ENCODE measurements at places on chromosomes 16 and 17. TPM values are rescaled to one million over a fixed set of nuclear protein-coding genes. Genes with fewer than 3 reads are reported as not detected.
A peak's percentile ranks its signal among the peaks of the same experiment; 100 is the strongest.

DNA sequence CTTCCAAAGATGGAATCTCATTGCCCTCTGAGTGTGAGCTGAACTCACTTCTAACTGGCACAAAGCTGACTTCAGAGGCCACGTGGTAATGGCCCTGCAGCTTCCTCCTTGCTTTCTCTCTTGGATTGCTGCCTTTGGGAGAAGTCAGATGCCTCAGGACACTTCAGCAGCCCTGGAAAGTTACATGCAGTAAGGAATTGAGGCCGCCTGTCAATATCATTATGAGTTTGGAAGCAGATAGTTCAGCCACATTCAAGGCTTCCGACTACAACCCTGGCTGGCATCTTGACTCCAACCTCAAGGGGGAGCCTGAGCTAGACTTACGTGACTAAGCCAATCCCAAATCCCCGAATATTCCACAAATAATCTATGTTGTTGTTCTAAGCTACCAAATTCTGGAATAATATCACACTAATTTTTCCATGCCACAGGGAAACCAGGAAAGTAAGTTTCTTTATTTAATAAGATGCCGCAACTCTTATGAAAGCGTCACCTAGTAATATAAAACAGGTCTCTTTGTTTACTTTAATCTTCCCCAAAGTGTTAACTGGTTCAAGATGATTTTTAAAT is 13.6 kb downstream of the CEP20 start:
- H3K27ac ChIP-seq = no peak overlapping the region
- DNase-seq = peak; percentile 61
- H3K27me3 ChIP-seq = no peaks in the 10 kb centered on the region
- H3K36me3 ChIP-seq = no peaks in the 10 kb centered on the region

IGFALS gene
- total RNA-seq = 0.39 TPM

TBC1D3G gene
- total RNA-seq = not detected

DNA sequence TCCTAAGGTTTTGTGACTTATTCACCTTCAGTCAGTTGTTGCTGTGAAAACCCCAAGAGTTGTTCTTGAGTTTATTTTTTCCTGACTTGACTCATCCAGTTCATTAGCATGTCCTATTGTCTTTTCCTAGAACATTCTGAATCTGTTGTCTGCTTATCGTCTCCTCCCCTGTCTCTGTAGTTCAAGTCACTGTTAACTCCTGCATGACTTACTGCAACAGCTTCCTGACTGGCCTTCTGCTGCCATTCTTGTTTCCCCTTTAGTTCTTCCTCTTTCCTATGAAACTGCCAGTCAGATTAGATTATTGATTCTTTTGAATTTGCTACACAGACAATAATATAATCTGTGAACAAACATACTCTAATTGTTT is 161.5 kb downstream of the FTO start:
- H3K27ac ChIP-seq = no peak overlapping the region
- H3K36me3 ChIP-seq = peaks cover 9% of the 10 kb centered on the region
- no peak for DNase-seq
- H3K4me3 ChIP-seq = no peak overlapping the region
